ENCODE measurements at places on chromosomes 1 and 21.

GRCh38 chr1:245375789-245376460 is 221.1 kb downstream of the KIF26B start:
- no peak overlapping the region for H3K27ac ChIP-seq
- H3K27me3 ChIP-seq, result no peaks in the 10 kb centered on the region
- H3K4me3 ChIP-seq, result no peak overlapping the region
- H3K4me1 ChIP-seq, result no peaks in the 10 kb centered on the region
- no peaks in the 10 kb centered on the region for H3K36me3 ChIP-seq

GRCh38 chr1:36966242-36966641 is 68.1 kb downstream of the GRIK3 start:
- H3K36me3 ChIP-seq, result no peaks in the 10 kb centered on the region
- H3K4me1 ChIP-seq, result no peaks in the 10 kb centered on the region
- H3K4me3 ChIP-seq, result no peak overlapping the region
- peaks cover 15% of the 10 kb centered on the region for H3K27me3 ChIP-seq
- no peak overlapping the region for H3K27ac ChIP-seq

- H3K36me3 ChIP-seq, result no peaks in the 10 kb centered on the region
- no peak for DNase-seq
- H3K4me1 ChIP-seq, result no peaks in the 10 kb centered on the region
- H3K27ac ChIP-seq, result no peak overlapping the region
- H3K4me3 ChIP-seq, result no peak overlapping the region
- no peaks in the 10 kb centered on the region for H3K27me3 ChIP-seq
Measured at GRCh38 chr1:186091222-186091720, 283.8 kb downstream of the TPR start.

- peaks cover 15% of the 10 kb centered on the region for H3K27me3 ChIP-seq
- no peaks in the 10 kb centered on the region for H3K4me1 ChIP-seq
- H3K27ac ChIP-seq, result no peak overlapping the region
- DNase-seq, result no peak
- no peak overlapping the region for H3K4me3 ChIP-seq
Measured at GRCh38 chr21:41031701-41032220, 136.2 kb upstream of the BACE2 start.

DNA sequence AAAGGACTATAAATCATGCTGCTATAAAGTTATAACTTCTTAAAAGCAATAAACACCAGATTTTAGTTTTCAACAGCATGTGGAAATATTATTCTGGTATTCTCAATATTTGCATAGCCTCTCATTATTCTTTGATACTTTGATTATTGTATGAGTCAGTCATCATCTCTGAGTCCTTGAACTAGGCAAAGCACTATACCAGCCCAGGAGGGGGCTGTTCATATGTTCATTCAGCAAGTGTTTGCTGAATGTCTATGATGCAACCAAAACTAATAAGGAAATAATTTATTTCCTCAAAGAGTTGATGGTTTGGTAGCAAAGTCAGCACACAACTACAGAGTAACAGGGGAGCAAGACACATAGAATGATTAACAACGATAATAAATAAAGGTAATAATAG is 175.6 kb upstream of the C1orf105 start:
- H3K27ac ChIP-seq, result no peak overlapping the region
- no peaks in the 10 kb centered on the region for H3K36me3 ChIP-seq
- H3K4me3 ChIP-seq, result no peak overlapping the region
- no peaks in the 10 kb centered on the region for H3K4me1 ChIP-seq

DNA sequence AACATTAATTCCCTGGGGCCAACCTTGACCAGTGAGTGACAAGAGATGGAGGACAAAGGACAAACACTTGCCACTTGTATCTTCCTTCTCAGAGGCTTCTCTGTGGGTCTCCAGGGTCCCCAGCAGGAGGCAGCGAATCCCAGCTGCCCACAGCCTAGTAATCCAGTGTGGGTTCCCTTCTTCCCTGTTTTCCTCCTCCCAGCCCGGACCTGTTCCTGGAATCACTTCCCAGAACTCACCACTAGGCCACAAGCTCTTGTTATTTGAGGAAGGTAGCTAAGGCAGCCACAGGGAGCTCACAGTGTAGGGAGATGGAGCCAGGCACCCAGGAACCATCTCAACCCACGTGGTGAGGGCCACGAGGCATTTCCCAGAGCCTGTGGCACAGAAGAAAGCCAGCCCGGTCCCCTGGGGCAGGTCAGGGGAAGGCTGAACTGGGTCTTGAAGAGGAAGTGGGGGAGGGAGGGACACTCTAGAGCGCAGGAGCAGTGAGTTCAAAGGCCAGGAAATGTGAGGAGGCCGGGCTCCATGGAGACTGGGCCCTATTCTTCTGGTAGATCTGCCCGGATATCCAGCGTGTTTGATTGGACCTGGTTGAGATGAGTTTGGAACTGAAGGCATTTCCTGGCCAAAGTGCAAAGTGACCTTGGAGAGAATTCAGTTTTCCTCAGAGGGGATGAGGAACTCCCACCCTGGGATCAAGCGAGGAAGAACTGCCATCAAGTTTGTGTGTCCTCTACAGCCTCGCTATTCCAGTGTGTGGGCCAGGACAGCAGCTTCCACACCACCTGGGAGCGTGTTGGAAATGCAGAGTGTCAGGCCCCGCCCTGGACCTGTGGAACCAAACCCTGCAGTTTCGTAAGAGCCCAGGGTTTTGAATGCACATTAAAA is 20.3 kb upstream of the C2CD2 start:
- peaks cover 9% of the 10 kb centered on the region for H3K4me1 ChIP-seq
- H3K27ac ChIP-seq, result peak overlapping the region; percentile 88
- H3K4me3 ChIP-seq, result no peak overlapping the region
- DNase-seq, result peak; percentile 56

GRCh38 chr1:185694081-185694480 is 40.1 kb upstream of the HMCN1 start:
- H3K27ac ChIP-seq, result peak overlapping the region; percentile 97
- peak overlapping the region; percentile 87 for H3K4me3 ChIP-seq
- DNase-seq, result peak; percentile 61
- H3K36me3 ChIP-seq, result peaks cover 4% of the 10 kb centered on the region
- H3K4me1 ChIP-seq, result peaks cover 13% of the 10 kb centered on the region

DNA sequence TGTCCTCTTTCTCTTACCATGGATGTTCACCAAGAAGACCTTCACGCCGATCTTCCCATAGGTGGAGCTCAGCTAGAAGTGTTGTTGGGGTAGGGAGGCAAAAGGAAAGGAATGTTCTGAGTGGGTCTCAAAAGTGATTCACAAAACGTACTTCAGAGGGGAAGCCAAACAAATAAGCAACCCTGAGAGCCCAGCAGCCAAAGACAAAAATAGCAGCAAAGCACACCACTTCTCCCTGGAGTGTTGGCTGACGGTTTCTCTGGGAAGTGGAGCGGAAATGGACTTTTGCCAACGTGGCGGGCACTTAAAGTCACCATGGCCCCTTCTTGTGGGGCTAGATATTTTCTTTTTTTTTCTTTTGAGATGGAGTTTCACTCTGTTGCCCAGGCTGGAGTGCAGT is 23.1 kb downstream of the SLC26A9 start:
- peaks cover 15% of the 10 kb centered on the region for H3K4me1 ChIP-seq
- peaks cover 21% of the 10 kb centered on the region for H3K27me3 ChIP-seq
- no peak overlapping the region for H3K4me3 ChIP-seq

DNA sequence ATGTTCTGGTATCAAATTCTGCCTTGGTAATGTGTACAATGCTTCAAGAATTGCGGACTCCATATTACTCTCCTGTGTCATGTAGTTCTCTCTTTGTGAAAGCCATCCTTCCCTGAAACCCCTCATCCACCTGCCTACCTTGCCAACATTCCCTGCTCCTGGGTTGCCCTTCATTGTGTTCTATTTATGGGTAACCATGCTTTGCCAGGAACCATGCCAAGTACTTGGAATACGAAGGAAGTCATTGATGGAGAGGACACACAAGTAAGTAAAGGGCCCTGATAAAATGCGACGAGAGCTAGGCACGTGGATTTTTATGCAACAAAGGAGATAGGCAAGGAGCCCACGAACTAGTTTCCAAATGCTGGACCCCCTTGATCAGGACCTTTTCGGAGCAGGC is 300.8 kb downstream of the DISC1 start:
- DNase-seq, result no peak
- no peaks in the 10 kb centered on the region for H3K36me3 ChIP-seq
- no peak overlapping the region for H3K4me3 ChIP-seq
- H3K4me1 ChIP-seq, result no peaks in the 10 kb centered on the region

- peaks cover 2% of the 10 kb centered on the region for H3K4me1 ChIP-seq
- H3K27me3 ChIP-seq, result no peaks in the 10 kb centered on the region
- no peak overlapping the region for H3K4me3 ChIP-seq
- H3K27ac ChIP-seq, result no peak overlapping the region
- no peak for DNase-seq
Measured at GRCh38 chr21:46003575-46004007, 22.0 kb downstream of the COL6A1 start.

- peaks cover 2% of the 10 kb centered on the region for H3K27me3 ChIP-seq
- no peak for DNase-seq
- H3K36me3 ChIP-seq, result no peaks in the 10 kb centered on the region
- H3K27ac ChIP-seq, result peak overlapping the region; percentile 34
Measured at GRCh38 chr1:225731491-225731890, 46.1 kb upstream of the SRP9 start.

- H3K4me3 ChIP-seq, result no peak overlapping the region
- peaks cover 6% of the 10 kb centered on the region for H3K27me3 ChIP-seq
- H3K4me1 ChIP-seq, result peaks cover 8% of the 10 kb centered on the region
- no peaks in the 10 kb centered on the region for H3K36me3 ChIP-seq
- DNase-seq, result no peak
- no peak overlapping the region for H3K27ac ChIP-seq
Measured at GRCh38 chr1:43296207-43296606, 4.6 kb upstream of the TIE1 start.

DNA sequence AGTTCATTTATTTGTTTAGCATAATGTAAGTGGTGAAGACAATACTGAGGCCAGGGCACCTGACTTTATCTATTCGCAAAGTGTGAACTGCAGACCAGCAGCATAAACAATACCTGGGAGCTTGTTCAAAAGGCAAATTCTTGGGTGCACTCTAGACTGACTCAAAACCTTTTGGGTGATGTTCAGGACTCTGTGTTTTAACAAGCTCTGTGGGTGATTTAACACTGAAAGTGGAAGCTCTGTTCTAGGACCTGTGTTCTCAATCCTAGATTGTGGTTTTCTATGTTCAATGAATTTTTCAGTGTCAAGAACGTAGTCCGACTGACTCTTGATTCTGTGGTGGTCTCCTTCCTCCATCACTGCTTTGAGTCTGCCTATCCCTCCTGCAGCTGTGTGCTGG is 71.9 kb downstream of the GPR88 start:
- no peaks in the 10 kb centered on the region for H3K4me1 ChIP-seq
- no peak for DNase-seq
- H3K27ac ChIP-seq, result no peak overlapping the region
- no peak overlapping the region for H3K4me3 ChIP-seq

- DNase-seq, result no peak
- H3K27ac ChIP-seq, result no peak overlapping the region
- peaks cover 27% of the 10 kb centered on the region for H3K4me1 ChIP-seq
- H3K27me3 ChIP-seq, result peaks cover 25% of the 10 kb centered on the region
Measured at GRCh38 chr1:222616525-222616924, 1.4 kb upstream of the MIA3 start.

DNA sequence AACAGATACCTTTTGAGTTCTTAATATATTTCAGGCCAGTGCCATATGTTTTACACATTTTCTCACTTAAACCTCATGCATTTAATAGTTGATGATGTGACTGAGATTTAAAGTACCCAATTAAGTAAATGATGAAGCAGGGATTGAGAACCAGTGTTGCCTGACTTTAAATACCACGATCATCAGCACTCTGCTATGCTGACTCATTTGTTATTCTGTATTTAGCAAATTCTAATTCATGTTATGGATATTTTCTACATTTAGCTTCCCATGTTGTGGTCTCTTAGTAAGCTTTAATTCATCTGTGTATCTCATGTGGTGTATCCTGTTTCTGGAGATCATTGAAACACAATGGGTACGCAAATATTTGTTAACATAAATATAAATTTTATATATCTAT is 363.0 kb downstream of the PTBP2 start:
- H3K27me3 ChIP-seq, result no peaks in the 10 kb centered on the region
- no peaks in the 10 kb centered on the region for H3K36me3 ChIP-seq
- no peak overlapping the region for H3K27ac ChIP-seq
- DNase-seq, result no peak

DNA sequence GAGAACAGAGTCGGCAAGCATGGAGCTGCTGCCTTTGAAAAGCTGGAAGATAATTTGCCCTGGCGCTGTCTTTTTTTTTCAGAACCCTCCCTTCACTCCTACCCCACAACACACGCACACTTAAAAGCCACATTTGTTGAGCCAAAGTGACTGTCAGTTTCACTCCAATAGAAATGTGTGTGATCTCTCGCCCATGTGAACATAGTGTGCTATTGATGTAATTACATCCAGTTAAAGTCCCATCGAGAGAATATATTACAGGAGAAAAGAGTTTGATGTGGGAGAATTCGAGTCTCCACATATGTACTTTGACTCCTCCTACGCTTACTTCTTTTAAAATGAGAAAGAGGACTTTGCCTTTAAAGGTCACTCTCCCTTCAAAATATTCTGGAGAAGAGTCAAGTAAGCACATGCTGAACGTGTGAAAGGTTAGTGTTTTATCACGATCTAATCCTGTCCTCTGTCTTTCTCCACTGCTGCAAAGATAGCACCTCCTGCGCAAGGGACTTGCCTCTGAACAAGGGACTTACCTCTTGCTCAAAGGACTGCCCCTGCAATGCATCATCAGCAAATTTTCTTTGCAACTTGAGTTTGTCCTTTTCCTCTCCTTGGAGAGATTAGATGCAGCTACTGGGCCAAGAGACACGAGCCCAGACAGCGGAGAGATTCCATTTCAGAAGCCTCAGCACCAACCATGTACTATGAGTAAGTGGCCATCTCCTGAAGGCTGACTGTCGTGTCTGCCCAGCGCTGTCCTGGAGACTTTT is 613.9 kb downstream of the PTPRU start:
- H3K36me3 ChIP-seq, result no peaks in the 10 kb centered on the region
- no peaks in the 10 kb centered on the region for H3K4me1 ChIP-seq
- H3K27ac ChIP-seq, result no peak overlapping the region

DNA sequence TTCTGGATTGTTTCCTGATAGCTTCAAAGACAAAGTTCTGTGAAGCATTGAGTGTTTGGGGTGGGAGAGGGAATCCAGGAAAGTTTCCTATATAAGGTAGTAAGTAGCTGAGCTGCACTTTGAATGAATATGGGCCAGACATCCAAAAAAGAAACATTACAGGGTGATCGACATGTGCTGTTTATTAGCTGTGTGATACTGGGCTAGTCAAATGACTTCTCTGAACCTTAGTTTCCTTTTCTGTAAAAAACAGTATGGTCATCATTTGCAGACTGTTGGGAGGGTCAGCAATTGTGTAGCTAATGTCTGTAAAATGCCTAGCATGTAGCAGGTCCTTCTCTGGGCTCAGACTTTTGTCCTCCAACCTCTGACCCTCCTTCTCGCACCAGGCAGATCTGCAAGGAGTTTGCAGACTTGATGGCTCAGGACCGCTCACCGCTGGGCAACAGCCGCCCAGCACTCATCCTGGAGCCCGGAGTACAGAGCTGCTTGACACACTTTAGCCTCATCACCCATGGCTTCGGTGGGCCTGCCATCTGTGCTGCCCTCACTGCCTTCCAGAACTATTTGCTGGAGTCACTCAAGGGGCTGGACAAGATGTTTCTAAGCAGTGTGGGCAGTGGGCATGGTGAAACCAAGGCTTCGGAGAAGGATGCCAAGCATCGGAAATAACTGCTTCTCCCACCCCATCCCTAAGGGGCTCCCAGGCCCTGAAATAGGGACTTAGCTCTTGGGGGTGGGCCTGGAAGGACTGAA is 21.1 kb downstream of the TFAP2E start:
- DNase-seq, result no peak
- no peaks in the 10 kb centered on the region for H3K27me3 ChIP-seq
- no peak overlapping the region for H3K4me3 ChIP-seq
- H3K27ac ChIP-seq, result no peak overlapping the region
- no peaks in the 10 kb centered on the region for H3K4me1 ChIP-seq

GRCh38 chr1:24558902-24559791 is 3.3 kb downstream of the NCMAP start:
- no peaks in the 10 kb centered on the region for H3K36me3 ChIP-seq
- no peak overlapping the region for H3K27ac ChIP-seq
- H3K4me3 ChIP-seq, result no peak overlapping the region
- peaks cover 11% of the 10 kb centered on the region for H3K4me1 ChIP-seq
- DNase-seq, result no peak

All from stimulated activated naive B cell treated with anti-CD40 and anti-IgM and Interleukin-4, amounts not matched to agents 10 μg/mL and 1 μg/mL and 100 μg/mL, for 72 hours (primary cell).